ENCODE measurements at places on chromosomes 1 and 21. TPM values are rescaled to one million over a fixed set of nuclear protein-coding genes. Genes with fewer than 3 reads are reported as not detected.

BACH1 gene
- total RNA-seq = 48.4 TPM

FCER1G gene
- total RNA-seq = not detected

LAMB3 gene
- 27.6 TPM for total RNA-seq

OR2M4 gene
- total RNA-seq = not detected

FLG2 gene
- total RNA-seq = not detected

NADK gene
- 53.7 TPM for total RNA-seq

OR10Z1 gene
- total RNA-seq = not detected

PADI1 gene
- not detected for total RNA-seq

NUP210L gene
- total RNA-seq = not detected

SLC9A1 gene
- total RNA-seq = 34.8 TPM

SH2D1B gene
- total RNA-seq = not detected

DNAI4 gene
- 1.8 TPM for total RNA-seq

KRTAP19-1 gene
- total RNA-seq = not detected

LAD1 gene
- not detected for total RNA-seq

CFHR1 gene
- 0.25 TPM for total RNA-seq
